Amniotic epithelial cell (primary cell): ENCODE measurements at places on chromosomes 1 and 21.

- DNase-seq, result peak; percentile 45
Measured at GRCh38 chr1:203172184-203173010, 3.2 kb downstream of the MYBPH start.

GRCh38 chr1:40257688-40258444 lies at the start of gene ZMPSTE24:
ZMPSTE24 (plus strand) TSS chr1:40258236; CDS start chr1:40258272, 36 bp downstream.
- DNase-seq, result peak; percentile 97

DNA sequence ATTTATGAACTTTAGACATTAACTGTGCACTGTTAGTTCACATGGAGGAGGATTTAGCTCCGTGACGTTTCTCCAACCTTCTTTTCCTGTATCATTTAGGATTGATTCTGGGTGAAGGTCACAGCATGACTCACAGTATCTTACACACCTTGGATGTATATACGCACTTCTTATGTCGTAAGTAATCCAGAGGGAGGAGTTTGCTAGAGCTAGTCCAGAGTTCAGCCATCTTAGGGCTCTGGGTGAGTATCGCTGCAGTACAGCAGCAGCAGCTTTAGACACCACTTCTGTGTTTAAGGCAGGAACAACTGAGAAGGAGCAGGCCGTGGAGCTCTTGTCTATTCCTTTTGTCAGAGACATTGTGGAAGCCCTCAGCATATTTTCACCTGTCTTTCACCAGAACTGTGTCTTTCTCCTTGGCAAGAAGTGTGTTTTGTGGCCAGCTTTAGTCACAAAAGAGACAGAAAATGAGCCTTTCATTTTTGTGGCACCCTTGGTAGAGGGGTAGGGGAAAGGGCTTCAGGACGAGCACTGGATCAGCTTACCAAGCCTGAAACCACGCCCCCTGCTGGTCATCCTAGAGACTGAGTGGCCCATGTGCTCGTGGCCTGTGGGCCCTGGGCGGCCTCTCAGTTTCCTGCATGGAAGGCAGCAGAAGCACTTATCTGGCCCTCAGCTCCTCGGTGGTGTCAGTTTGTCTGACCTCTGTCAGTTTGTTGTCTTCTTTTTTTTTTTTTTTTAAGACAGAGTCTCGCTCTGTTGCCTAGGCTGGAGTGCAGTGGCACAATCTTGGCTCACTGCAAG lies 64.0 kb downstream of the ADARB1 start:
- DNase-seq, result peak; percentile 70

DNA sequence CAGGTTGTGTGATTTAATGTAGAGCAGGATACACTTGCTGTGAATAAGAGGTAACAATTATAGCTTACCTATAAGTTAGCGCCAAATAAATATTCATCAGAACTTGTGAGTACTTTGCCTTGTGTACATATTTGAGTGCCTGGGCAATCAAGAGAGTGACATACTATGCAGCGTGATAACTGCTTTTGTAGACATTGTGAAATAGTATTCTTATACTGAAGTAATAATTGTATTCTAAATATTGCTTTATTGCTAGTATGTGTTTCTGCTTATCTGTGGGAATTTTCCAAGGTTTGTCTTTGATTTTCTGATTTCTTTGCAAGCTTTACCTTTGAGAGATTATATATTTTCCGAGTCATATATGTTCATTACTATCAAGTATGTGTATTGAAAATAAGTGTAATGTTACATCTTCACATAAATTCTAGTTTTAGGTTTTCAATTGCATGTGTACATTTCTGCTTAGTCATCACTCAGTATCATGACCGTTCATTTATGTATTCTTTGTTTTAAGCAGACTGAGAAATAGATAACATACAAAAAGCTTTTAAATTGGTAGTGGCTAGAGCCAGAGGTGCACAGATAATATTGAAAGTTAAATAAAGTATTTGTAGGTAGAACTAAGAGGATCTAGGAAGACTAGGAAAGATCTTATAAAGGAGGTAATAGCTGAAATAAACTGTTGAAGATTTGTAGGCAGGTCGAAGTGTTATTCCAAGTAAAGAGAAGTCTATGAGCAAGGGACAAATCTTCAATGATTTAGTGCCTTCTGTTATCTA lies 19.5 kb downstream of the USP25 start:
- no peak for DNase-seq

- DNase-seq, result no peak
Measured at GRCh38 chr1:62180639-62181038, 14.0 kb upstream of the L1TD1 start.

- DNase-seq, result peak; percentile 47
Measured at GRCh38 chr1:218473522-218473921, 128.4 kb downstream of the TGFB2 start.

DNA sequence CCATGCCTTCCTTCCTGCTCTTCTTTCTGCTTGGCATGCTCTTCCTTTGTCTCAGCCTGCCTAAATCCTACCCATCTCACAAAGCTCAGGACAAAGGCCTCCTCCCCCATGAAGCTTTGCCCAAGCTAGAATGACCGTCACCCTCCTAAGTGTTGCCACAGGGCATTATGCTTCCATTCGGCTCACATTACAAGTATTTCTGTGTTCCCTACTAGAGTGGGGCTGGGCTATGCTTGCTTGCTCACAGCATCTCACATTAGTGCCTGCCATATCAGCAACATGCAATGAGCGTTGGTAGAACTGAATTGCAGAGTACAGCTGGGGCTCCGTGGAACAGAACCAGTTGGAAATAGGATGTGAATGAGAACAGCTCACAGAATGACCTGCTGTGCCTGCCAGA lies 82.8 kb downstream of the CD58 start:
- DNase-seq, result no peak

GRCh38 chr21:32584472-32584871 lies 851 bp downstream of the TCP10L start:
- DNase-seq, result no peak

- no peak for DNase-seq
Measured at GRCh38 chr1:156703741-156704140, 1.6 kb downstream of the CRABP2 start.

DNA sequence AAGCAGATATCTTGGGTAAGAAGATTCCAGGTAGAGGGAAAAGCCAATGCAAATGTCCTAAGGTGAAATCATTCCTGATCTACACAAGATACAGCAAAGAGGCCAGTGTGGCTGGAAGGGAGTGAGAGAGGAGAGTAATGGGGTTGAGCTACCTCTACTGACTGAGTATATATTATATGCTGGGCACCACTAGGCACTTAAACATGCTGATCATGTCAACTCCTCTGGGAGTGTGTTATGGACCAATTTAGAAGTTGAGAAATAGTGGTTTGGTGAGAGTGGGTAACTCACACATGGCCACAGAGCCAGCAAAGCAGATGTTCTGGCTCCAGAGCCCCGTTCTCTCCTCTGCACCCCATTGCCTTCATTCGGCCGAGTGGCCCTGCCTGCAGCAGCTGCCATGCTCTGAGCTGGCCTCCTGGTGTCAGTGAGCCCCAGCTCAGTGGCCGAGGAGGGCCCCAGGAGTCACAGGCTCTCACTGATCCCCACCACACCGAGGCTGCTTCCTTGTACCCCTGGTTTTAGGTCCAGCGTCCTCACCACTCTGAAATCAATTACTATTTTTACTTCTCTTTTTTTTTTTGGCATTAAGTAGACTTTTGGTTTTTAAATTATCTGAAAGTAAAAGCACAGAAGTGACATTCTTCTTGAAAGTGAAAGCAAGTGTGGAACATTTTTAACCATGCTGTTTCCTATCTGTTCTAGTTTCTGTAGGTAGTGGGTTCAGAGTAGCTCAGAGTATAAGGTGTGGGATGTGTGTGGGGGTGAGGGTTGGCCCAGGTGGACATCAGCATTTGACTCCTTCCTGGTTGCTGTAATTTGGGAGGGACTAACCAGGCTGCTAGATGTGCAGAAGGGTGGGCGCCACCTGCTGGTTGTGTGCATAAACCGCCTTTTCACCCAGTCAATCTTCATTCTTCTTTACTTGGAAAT lies 45.8 kb upstream of the CRNN start:
- DNase-seq, result peak; percentile 48

GRCh38 chr1:8242498-8242897 lies 75.4 kb upstream of the SLC45A1 start:
- DNase-seq, result no peak

DNA sequence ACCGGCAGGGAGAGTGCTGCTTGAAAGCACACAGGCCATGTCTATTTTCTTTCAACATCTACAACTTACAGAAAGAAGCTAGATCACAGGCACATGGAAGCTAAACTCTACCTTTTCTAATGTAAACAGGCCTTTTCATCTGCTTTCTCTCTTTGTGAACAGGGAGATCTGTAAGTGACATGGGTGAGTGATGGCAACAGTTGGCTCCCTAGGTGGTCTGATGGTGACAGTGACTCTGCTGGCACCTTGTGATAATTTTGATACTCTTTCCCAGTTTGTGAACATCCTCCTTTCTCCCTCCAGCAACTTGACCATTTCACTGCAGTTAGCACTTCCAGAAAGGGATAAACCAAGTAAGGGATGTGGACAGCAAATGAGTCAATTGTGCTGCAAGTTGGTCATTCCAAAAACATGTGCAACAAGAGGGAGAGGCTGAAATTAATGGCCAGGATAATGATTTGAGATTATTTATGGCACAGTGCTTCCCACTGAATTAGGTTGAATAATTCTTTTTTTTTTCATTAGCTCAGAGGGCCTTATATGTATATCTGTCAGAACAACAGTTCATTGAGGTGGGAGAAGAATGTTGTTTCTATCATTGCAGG lies 89.5 kb downstream of the XCL2 start:
- peak; percentile 94 for DNase-seq

- DNase-seq, result peak; percentile 60
Measured at GRCh38 chr1:19885821-19886220, 3.6 kb downstream of the OTUD3 start.

GRCh38 chr1:46130121-46130520 lies 2.3 kb downstream of the PIK3R3 start:
- DNase-seq, result no peak

DNA sequence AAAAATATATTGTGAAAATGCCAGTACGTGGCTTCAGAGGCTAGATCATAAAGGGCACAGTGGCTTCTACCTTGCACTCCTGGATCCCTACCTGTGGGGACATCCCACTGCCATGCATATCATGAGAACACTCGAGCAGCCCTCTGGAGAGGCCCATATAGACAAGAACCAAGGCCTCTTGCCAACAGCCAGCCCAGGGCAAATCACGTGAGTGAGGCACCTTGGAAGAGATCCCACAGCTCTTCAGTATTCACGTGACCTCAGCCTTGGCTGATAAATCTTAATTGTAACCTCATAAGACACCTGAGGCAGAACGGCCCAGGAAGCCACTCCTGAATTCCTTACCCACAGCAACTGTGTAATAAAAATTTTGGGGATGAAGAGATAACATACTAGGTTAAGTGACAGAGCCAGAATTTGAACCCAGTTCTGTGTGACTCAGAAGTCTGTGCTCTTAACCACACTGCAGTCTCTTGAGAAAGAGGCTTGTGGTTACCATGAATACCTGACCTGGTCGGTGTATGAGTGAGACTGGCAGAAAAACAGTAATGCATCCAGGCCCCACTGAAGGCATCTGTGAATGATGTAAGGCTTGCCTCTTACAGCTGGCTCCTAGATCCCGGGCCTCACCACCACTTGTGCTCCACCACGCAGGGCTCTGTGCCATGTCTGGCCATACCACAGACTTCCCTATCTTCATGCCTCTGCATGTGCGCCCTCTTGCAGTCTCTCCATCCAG lies 6.9 kb upstream of the A3GALT2 start:
- DNase-seq, result peak; percentile 100

DNA sequence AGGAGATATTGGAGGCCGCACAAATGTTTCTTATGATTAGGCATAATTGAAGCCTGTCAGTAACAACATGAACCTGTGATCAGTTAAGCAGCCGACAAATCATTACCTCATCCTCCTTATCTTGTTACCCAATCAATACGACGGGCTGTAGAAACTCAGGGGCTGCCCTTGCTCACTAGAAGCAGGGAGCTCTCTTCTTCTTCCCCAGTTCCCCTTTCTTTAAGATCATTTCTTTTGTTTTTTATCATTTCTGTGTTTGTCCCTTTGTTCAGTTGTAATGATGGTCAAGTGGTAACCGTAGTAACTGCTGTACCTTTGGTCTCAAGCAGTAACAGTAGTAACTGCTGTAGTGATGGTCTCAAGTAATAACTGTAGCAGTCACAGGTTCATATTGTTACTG lies 13.8 kb upstream of the FCGR2A start:
- DNase-seq, result no peak

- no peak for DNase-seq
Measured at GRCh38 chr1:192108161-192108560, 50.1 kb upstream of the RGS18 start.

DNA sequence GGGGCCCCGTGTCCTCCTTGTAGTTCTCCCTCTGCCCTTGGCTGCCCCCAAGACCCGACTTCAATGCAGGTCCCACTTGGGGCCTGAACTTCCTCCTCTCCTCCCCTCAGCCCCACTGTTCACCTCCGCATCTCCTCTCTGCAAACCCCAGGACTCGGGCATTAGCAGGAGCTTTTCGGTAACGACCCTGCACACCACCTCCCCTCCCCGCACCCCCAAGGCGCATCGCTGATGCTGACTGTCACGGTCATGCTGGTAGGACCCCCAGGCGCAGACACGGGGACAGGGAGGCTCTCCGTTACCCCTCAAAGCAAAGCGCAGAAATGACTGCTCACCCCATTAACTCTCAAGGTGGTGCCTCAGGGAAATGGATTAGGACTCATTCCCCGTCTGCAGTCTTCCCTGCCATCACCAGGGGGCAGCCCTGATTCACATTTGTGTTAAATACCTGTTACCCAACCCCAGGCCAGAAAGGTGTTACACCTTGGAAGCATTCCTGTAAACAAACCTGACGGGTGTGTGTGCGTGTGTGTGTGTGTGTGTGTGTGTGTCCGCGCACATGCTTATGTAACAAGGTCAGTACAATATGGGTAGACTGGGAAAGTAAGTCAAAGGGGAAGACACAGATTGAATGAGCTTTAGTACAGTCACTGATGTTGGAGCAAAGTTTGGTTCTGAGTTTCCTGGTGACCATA lies 6.4 kb upstream of the GUCA2B start:
- peak; percentile 38 for DNase-seq

GRCh38 chr1:8115031-8115768 lies 89.1 kb upstream of the ERRFI1 start:
- DNase-seq, result no peak

DNA sequence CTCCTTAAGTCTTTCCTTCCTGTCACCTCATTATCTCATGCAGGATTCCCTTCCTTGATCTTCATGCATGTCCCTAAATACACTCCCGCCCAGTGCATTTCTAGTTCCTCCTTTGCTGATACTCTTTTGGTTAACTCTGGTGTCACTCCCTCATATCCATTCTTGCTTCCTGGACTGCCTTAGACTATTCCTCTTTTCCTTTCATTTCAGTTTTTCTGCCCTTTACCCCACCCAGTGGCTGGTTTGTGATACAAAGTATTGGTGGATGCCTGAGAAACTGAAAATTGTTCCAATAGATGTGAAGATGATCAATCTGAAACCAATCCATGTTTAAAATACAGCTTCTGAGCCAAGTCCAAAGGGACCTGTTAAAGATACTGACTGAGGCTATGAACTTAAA lies 553.8 kb upstream of the CAMK1G start:
- DNase-seq, result no peak

- no peak for DNase-seq
Measured at GRCh38 chr1:218493986-218494385, 148.8 kb downstream of the TGFB2 start.

GRCh38 chr1:20469406-20470076 lies 16.5 kb downstream of the CAMK2N1 start:
- DNase-seq, result no peak
